ENCODE measurements at places on chromosomes 13 and 19.

- DNase-seq: no peak
Observed at GRCh38 chr19:33000510-33000909, 28.5 kb downstream of the FAAP24 start.

GRCh38 chr19:33388231-33388724, 14.8 kb downstream of the CEBPG start:
- no peak for DNase-seq

- no peak for DNase-seq
Observed at GRCh38 chr19:51333836-51334460, 8.0 kb downstream of the VSIG10L start.

- DNase-seq: no peak
Observed at GRCh38 chr19:28497137-28497536, 715.8 kb downstream of the UQCRFS1 start.

GRCh38 chr13:106709522-106709921, 141.6 kb upstream of the ARGLU1 start:
- DNase-seq: no peak
